Activated CD4-positive, alpha-beta T cell treated with anti-CD3 and anti-CD28 coated beads, Interleukin-10, Interleukin-2, amounts not matched to agents 100 ng/mL and 50 ng/mL, durations not matched to agents 16 hours and 8 hours (primary cell): ENCODE measurements at places on chromosomes 13 and 19.

GRCh38 chr13:106176117-106176516 is 359.3 kb downstream of the EFNB2 start:
- DNase-seq: no peak

GRCh38 chr13:33728271-33729037 is 89.5 kb upstream of the RFC3 start:
- peak; percentile 43 for DNase-seq

GRCh38 chr13:98142380-98143156 is at the start of gene FARP1:
Gene FARP1, plus strand, starts transcription at chr13:98143094. Its CDS starts 70,149 bp downstream, at chr13:98213243.
- peak; percentile 43 for DNase-seq

DNA sequence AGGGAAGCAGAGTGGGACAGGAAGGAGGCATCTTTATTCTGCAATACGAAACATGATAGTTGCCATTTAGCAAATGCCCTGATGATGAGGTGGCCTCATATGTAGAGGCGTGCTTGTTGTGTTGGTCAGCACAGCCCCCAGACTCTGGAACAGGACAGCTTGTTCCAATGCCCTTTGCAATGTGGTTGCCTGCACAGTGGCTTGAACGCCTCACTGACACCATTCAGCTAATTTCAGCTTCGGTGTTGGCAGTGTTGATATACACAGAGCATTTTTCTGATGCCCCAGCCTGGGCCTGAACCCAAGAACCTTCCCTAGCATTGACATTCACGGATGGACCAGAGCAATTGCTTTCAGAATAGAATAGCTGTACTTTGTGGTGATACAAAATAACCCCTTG is 133.3 kb downstream of the HS6ST3 start:
- no peak for DNase-seq

DNA sequence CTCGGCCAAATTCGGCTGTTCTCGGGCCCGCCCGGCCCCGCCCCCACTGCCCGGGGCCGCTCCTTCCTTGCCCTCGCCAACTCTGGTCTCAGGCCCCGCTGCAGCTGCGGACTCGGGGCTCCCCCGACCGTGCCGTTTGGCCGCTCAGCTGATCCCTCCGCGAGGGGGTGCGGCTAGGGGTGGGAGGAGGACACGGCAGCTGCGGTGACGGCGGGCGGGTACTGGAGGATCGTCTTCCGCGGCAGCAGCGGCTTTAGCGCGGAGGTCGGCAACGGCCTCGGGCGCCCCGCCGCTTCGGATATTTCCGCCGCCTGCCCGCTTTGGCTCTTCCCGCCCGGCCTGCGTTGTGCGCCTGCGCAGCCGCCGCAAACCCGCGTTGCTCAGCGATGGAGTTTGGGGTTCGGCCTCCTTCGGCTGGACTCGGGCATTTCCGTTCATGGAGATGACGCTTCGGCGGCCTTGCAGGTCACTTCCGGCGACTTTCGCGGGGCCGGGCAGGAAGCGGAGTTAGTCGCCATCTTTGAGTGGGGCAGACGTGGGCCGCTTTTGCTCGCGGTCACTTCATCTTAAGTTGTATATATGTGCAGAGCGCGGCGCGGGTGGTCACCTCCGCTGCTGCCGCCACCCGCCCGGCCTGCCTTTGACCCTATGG is 338 bp upstream of the UBE2M start:
- peak; percentile 100 for DNase-seq

- DNase-seq: no peak
Measured at GRCh38 chr13:77533875-77534788, 1.4 kb upstream of the SCEL start.

DNA sequence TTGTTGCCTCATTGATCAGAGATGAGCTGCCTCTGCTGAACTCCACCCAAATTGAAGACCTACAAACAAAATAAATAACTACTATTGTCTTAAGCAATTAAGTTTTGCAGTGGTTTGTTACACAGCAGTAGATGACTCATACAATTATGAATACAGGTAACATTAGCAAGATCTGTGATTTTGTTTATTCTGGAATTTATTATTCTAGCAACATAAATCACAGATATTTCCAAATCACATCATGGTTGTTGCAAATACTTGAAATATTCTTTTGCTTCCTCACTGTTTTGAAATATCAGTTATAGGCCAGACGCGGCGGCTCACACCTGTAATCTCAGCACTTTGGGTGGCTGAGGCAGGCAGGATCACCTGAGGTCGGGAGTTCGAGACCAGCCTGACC is 13.1 kb upstream of the LMTK3 start:
- no peak for DNase-seq

GRCh38 chr13:73334445-73334844 is 275.6 kb downstream of the KLF5 start:
- no peak for DNase-seq

DNA sequence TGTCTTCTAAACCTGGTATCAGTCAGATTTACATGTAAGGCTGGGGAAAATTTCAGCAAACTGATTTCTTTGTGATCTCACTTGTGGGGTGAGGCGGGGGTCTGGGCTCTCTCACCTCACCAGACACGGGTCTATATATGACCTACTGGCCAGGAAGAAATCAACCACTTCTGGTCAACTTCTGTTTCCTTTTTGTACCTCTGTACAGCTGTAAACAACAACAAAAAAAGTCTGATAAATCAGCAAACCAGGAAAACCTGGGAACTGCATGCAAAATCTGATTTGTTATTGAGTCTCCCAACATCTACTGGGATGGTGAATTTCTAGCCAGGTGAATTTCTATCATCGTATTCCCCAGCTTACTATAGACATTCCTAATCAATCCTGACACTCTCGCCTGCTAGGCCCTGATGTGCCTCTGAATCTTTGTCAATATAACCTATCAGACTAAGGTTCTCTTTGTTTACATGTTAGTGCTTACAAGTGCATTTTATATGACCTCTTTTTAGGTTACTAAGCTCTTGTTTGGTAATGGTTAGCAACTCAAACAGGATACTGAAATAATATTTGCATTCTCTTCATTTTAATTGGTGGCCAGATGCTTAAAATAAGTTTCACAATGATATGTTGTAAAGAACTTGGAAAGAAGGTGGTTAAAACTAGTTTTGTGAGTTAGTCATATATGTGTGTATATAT is 77.7 kb downstream of the LRRC63 start:
- no peak for DNase-seq

DNA sequence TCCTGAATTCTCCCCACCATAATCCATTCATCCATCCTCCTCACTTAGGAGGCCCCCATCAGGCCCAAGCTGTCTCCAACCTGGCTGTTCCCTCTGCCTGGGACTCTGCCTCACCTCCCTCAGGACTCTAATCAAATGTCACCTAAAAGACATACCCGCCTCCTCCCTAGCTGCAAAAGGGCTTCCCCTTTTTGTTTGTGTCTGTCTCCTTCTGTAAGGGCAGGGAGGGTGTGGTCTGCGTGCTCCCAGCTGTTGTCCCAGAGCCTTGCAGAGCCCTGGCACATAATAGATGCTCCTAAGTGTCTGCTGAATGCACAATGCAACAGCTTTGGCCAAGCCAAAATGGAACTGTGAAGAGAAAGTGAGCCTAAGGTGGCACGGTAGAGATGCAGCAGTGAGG is 4.4 kb downstream of the TRIR start:
- no peak for DNase-seq

- DNase-seq: no peak
Measured at GRCh38 chr13:24925318-24926231, 161.6 kb downstream of the RNF17 start.

GRCh38 chr13:67299751-67300150 is 69.6 kb upstream of the PCDH9 start:
- no peak for DNase-seq

GRCh38 chr19:7500811-7501450 is 12.1 kb upstream of the PEX11G start:
- peak; percentile 73 for DNase-seq

GRCh38 chr13:83007226-83007625 is 875.0 kb downstream of the SLITRK1 start:
- no peak for DNase-seq

- no peak for DNase-seq
Measured at GRCh38 chr19:5579286-5579685, 11.5 kb upstream of the TINCR start.

GRCh38 chr19:4742723-4743646 is 19.3 kb upstream of the DPP9 start:
- no peak for DNase-seq

GRCh38 chr19:33778089-33778791 is 18.4 kb upstream of the KCTD15 start:
- DNase-seq: peak; percentile 88

DNA sequence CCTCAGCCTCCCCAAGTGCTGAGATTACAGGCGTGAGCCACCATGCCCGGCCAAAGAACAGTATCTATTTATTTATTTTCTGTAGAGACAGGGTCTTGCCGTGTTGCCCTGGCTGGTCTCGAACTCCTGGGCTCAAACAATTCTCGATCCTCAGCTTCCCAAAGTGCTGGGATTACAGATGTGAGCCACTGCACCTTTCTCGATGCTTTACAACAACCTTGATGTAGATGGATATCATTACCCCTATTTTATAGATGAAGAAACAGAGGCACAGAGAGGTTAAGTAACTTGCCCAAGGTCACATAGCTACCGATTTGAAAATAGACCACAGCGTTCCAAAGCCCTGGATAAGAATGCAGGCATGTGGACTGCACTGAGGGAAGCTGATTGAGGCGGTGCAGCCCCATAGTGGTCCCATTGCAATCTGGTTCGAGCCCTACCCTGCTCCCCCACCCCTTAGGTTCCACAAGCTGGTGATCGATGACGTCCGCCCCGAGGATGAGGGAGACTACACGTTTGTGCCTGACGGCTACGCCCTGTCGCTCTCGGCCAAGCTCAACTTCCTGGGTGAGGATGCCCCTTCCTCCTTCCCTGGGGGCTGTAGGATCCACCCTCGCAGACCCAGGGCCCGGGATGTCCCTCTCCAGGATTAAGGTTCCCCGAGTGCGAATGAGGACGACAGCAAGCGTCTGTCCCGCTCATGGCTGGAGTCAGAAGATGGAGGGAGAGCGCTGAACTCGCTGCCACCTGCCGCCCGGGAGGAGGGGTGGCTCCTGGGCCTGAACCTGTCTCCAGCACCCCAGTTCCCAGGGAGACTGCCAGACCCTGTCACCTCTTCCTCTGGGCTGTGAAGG is 17.9 kb downstream of the MYBPC2 start:
- no peak for DNase-seq

DNA sequence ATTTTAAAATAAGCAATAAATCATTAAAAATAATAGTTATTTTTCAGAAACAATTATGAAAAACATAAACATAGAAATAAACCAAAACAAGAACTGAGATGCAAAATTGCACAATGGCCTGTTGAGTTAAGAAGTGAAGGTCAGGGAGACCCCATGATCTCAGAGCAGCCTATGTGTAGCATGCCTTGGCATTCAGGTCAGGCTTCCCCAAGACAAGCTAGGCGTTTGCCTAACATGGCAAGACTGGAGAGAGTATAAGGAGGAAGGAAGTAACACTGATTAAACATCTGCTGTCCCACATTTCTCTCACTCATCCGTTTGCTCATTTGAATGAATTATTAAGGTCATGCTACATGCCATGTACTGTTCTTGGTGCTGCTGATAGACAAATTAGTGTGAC is 291.8 kb downstream of the TSHZ3 start:
- DNase-seq: no peak

- no peak for DNase-seq
Measured at GRCh38 chr13:84439108-84439507, 556.8 kb upstream of the SLITRK1 start.

DNA sequence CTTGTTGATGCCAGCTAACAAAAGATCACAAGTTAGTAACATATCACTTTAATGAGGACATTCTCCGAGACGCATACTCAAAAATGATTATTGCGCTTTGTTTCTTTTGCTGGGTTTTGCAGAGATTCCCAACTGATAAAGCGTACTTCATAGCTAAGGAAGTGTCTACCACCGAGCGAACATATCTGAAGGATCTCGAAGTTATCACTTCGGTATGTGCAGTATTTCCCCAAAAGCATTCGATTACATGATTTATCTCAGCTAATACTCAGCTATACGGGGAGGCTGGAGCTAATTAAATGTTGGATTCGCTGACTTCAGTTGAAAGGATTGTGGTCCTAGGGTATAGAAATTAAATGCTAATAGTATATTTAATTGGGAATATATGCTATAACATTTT is 166.3 kb downstream of the STK24 start:
- no peak for DNase-seq

DNA sequence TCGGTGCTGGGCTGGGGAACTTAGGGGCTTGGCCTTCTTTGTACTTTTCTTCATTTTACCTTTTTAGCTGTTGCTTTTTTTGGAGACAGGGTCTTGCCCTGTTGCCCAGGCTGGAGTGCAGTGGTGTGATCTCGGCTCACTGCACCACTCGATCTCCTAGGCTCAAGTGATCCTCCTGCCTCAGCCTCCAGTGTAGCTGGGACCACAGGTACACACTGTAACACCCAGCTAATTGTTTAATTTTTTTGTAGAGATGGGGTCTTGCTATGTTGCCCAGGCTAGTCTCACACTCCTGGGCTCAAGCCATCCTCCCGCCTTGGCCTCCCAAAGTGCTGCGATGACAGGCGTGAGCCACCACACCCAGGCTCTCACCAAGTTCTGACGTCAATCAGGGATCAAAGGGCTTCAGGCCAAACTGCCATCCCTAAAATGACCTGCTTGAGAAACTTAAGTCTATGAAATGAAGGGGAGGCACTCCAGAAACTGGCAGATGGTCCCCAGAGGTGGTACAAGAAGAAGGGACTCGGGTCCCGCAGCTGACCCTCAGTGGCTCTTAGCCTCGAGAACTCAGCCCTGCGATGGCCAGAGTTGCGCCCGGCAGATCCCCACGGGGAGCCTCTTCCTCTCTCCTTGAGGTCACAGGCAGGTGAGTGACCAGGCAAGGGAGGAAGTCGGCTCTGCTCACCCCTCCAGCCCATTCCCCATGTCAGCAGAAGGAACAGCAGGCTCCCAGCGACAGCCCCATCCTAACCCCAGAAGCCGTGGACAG is 61.7 kb downstream of the GNG7 start:
- DNase-seq: no peak

DNA sequence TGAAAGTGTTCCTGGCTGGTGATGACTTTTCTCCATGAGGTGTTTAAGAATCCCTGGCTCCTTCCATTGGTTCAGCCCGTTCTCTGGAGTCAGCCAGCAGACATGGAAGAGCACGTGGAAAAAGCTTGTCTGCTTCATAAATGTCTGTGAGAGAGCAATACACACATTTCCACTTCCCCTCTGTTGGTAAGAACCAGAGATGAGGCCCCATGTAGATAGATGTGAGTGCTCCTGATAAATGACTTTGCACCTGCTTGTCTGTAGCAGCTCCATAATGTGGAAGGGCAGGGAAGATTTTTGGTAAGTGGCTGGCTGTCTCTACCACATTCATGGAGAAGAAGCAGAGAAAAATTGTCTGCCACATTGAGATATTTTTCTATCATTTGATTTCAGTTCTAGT is 325.8 kb downstream of the LMO7 start:
- DNase-seq: no peak

DNA sequence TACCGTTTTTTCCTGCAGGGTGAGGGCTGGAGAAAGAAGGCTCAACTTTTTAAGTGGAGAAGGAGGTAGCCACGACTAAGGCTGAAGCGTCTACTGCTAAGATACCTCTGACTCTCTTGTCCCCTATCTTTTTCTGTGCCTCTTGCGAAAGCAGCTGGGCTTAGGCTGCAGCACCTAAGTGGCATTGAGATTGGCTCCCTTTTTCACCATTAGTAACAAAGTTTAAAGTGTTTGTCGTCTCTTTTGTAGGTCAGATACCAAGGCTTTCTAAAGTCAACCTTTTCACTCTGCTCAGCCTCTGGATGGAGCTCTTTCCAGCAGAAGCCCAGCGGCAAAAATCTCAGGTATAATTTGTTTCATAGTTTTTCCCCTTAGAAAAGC is 887 bp downstream of the CDADC1 start:
- peak; percentile 4 for DNase-seq
